Memory B cell (primary cell): ENCODE measurements at places on chromosomes 13 and 19.
A peak's percentile ranks its signal among the peaks of the same experiment; 100 is the strongest.

- DNase-seq, result no peak
Measured at GRCh38 chr13:88068316-88068715, 397.1 kb downstream of the SLITRK5 start.

GRCh38 chr13:27822873-27823311 is 30.6 kb downstream of the GSX1 start:
- DNase-seq, result no peak

- DNase-seq, result no peak
Measured at GRCh38 chr13:111302045-111302726, 18.3 kb upstream of the TEX29 start.

GRCh38 chr19:16875584-16876555 is 12.9 kb upstream of the F2RL3 start:
- DNase-seq, result peak; percentile 38

DNA sequence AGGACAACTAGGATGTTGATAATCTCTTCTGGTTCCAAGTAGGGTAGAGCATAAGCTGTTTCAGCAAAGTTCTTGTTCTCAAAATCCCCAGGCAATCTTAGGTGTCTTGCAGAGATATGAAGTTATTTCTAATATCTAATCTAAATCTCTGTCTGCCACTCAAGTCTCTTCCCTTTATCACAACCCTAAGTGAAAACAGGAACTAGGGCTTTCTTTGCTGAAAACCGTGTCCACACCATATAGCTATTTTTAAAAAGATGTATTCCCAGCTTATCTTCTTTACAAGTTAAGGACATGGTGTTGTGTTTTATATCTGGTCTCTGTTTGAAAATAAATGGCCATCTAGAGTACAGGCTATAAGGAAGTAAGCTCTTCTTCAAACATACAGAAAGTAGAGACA is 11.3 kb upstream of the RNASEH2B start:
- no peak for DNase-seq

GRCh38 chr19:29485293-29485692 is 40.5 kb upstream of the VSTM2B start:
- DNase-seq, result peak; percentile 1

DNA sequence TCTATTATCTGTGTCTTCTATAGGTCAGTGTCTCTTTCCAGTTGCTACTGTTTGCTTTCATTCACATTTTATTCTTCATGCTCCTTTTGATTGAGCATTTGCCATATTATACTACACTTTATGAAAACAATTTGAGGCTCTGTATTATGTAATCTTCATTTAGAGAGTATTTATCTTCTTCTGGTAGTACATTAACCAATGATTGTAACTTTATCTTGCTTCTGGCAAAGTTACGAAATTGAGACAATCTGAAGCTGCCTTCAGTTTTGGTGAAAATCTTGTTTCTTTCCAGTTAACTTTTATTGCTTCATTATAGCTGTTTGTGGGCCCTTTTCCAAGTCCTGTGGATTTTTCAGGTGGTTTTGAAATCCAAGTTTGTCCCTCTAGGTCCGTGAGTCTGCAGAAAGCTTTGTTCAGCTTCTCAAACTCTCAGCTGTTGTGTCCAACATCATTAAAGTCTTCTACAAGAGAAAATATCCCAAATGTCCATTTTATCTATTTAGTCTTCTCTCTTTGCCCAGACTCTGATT is 1255.4 kb upstream of the SPRY2 start:
- no peak for DNase-seq

DNA sequence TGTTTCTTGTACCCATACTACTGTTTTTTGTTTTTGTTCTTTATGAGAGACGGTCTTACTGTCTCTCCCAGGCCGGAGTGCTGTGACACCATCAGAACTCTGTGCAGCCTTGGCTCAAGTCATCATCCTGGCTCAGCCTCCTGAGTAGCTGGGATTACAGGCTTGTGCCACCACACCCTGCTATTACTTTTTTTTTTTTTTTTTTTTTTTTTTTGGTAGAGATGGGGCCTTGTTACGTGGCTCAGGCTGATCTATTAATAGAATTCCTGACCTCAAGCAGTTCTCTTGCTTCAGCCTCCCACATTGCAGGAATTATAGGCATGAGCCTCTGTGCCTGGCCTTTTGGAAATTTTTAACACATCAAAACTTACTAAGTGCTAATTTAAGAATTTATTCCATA is 2.9 kb upstream of the ZNF304 start:
- no peak for DNase-seq

DNA sequence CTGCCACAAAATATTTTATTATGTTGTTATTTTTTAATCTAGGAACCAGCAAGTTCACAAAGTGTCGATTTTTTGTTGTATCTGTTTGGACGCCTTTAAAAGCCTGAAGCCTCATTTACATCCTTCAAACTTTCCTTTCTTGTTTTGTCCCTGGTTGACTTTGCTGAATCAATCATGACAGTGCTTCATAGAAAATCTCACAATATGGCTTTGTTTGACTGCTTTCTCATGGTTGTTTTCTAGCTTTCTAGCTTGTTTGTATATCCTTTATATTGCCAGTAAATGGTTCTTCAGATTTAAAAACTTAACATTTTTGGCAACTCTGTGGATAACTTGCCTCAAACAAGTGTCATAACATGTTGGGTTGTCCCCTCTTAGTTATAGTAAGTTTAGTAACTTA is 84.1 kb upstream of the ATXN8OS start:
- DNase-seq, result no peak

DNA sequence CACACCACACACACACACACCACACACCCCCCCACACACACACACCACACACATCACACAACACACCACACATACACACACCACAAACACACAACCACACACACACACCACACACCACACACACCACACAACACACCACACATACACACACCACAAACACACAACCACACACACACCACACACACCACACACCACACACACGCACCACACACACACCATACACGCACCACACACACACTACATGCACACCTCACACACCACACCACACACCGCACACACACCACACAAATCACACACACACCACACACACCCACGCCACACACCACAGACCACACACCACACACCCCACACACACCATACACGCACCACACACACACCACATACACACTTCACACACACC is 83.5 kb downstream of the ZNF557 start:
- no peak for DNase-seq

- peak; percentile 78 for DNase-seq
Measured at GRCh38 chr19:35346193-35347052, 1.3 kb upstream of the FFAR1 start.

DNA sequence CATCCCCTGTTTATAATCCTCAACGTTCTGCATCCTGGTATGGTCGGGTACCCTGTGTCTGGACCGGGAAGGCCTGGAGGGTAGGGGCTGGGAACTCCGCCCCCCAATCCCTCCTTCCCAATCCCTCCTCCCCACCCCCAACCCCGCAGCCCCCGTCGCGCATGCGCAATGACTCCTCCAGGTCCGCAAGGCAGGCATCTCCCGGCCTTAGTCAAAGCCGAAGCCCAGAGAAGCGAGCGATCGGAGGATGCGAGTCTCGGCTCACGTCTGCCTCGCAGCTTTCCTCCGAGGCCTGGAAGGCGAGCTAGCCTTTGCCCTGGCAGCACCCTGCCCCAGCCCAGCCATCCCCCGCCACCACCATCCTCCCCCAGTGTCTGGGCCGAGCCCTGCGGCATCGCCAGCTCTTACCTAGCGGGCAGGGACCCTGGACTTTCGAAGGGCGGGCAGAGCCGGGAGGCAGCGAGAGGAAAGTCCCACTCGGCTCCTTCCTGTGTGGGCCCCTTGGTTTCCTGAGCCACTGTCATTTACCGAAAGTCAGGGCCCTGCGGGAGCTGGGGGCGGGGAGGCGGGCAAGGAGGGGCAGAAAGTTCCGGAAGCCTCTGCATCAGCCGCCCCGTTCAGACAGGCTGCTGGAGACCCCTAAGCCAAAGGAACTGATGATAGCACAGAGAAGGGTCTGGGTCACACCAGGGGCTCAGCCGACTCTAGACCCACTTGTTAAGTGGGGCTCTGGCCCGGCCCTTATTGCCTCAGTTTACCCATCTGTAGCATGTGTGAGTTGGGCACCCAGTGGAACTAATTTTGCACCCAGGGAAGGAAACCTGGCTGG is at the start of gene JAK3:
JAK3 (minus strand) TSS at position 445 of the 829 bp plus-strand sequence. CDS start 3,565 bp downstream, outside the sequence.
- DNase-seq, result peak; percentile 70

DNA sequence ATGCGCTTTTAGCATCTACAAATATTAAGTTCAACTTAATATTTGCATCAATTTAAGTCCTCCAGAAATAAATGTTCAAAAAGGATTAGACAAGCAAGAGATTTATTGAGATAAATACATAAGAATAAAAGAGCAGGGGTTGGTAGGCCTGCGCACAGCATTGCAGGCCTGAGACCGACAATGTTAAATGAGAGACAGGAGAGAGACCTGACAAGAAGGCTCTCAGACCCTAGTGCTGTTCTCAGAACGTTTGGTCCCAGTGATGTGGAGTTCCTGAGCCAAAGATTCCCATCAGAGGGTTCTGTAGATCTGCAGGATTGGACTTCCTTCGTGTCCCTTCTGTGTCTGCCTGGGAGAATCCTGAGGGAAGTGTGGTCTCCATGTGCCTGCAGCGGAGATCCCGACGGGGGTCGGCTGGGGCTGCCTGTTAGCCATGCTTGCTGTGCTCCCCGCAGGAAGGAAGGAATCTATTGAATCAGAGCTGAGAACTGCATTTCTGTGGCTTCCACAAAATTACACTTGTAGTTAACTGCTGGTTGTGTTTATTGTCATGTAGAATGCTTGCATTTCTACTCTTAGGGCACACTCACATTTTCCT is 369.9 kb upstream of the SLC10A2 start:
- DNase-seq, result no peak

- DNase-seq, result no peak
Measured at GRCh38 chr13:94696171-94696570, 16.2 kb downstream of the SOX21 start.

GRCh38 chr19:29292153-29292552 is 79.2 kb upstream of the UQCRFS1 start:
- no peak for DNase-seq

GRCh38 chr13:75146436-75146835 is 335.5 kb downstream of the TBC1D4 start:
- DNase-seq, result no peak

GRCh38 chr13:100399455-100399854 is 189.1 kb downstream of the GGACT start:
- no peak for DNase-seq

DNA sequence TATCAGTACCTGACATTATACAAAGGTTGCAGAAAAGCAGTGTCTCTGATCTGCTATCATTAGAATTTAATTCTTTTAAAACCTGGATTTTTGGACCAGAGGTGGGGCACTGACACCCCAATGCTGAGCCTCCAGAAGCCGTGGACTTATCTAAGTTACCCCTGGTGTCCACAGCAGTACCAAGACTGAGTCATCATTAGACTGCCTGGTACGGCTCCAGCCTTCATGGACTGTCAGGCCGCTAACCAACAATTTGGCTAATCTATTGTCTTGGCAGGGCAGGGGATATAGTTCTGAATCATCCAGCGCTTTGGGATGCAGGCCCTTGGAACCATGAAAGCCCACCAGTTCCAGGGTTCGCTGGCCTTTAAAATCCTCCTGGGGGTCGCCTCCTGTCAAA is 78.3 kb downstream of the TSHZ3 start:
- no peak for DNase-seq

DNA sequence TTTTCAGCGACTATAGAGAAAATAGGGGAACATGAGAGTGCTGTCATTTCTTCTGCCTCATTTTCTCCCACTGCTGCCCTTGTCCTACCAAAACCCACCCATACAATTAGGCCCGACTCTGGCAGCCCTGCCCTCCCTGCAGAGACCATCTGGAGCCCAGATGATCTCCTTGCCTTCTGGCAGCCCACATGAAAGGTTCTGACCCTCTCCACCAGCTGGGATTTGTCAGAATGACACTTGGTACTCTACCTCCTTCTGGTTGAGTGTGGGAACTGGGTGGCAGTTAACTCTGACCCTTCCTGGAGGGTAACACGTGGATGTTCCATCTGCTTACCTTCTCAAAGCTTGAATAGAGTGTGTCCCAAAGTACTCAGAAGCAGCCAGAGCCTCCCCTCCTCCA is 21.0 kb upstream of the SIAH3 start:
- no peak for DNase-seq

GRCh38 chr19:50896591-50897190 is 14.5 kb downstream of the KLK4 start:
- peak; percentile 77 for DNase-seq

DNA sequence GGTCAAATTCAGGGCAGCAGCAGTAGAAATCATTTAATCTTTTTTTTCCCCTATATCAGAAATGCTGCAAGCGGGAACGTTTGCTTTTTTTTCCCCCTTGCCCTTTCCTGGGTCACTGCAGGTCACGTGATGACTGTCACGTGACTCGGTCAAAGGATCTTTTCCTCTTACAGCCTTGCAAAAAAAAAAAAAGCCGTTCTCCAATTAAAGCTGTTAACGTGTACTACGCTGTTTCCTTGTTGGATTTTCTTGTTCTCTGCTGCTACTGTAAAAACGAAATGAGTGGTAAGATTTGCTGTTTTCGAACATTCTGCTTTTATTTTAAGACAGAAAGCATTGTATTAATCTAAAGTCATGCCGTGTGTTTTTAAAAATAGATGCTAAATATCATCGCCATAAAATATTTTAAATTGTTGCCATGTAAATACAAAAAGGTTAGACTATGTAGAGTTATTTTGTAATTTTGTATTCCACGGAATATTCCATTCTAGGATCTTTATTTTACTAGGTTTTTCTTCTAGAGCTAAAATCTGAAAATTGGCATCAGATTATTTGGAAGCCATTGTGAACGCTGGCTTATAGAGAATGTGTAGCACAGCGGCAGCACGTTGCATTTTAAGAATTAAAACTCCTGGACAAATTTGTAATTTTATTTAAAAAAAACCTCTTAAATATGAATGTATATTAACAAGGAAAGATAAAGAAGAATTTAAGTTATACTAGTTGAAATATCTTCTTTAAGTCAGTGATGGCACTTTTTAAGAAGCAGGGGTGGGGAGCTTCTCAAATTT is 109.8 kb upstream of the MLNR start:
- DNase-seq, result peak; percentile 34

DNA sequence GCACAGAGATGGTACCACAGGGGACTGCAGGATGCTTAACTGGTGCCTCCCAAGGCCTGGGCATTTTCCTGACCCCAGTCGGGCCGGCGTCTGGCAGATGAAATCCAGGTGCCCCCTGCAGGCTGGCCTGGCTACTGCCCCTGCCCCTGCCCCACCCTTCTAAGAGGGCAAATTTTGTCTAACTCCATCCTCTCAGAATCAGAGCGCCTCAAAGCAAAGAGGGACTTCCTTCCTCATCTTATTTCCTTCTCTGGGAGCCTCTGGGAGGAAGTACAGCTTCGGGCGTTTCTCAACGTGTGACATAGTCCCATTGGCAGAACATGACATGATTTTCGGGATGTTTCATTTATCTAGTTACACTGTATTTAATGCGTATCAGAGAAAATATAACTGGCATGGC is 2.7 kb downstream of the PRKACA start:
- DNase-seq, result peak; percentile 28

DNA sequence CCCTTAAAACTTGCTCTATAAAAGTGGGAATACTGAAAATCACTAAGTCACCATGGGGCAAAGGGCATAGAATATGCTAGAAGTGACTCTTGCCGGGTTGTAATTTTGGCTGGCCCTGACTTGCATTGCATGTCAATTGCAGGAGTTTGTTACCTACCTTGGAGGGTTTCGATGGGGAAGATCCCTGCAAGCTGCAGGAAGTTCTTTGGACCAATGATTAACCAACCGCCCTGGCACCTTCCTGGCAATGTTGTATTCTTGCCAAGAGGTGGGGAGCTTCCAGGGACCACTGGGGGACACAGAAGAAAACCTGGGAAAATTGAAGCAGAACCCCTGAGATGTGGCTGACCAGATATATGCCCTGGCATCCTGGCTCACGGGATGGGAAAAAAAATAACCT is 235.8 kb downstream of the B3GLCT start:
- no peak for DNase-seq

- no peak for DNase-seq
Measured at GRCh38 chr19:11506967-11507366, 1.3 kb upstream of the ZNF653 start.
